GM20000 (cell line): ENCODE measurements at places on chromosomes 3 and 15.

GRCh38 chr3:185253645-185254410, at the start of gene EHHADH:
EHHADH (minus strand) TSS chr3:185254049; CDS start chr3:185254022, 27 bp downstream.
- peak; percentile 70 for DNase-seq

DNA sequence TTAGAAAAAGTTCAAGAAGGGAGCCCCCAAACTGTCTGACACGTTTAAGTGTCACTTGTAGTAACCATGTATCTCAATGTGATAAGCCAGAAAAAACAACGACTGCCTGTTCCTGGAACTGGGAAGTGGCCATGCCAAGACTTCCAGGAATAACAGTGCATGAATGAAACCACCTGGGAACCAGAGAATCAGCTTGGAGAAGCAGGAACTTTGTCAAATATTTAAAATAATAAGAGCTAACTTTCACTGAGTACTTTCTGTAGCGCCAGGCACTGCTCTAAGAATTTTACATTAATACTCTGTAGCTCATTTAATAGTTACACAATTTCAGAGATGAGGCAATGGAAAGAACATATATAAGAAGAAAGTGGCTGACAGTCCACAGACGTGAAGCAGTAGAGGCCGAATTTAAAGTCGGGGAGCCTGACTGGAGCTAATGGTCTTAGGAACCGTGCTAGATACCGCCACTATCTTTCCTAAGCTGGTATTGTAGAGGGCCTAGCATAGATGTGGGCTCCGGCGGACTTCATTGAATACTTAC, 876 bp downstream of the PLSCR1 start:
- no peak for DNase-seq

DNA sequence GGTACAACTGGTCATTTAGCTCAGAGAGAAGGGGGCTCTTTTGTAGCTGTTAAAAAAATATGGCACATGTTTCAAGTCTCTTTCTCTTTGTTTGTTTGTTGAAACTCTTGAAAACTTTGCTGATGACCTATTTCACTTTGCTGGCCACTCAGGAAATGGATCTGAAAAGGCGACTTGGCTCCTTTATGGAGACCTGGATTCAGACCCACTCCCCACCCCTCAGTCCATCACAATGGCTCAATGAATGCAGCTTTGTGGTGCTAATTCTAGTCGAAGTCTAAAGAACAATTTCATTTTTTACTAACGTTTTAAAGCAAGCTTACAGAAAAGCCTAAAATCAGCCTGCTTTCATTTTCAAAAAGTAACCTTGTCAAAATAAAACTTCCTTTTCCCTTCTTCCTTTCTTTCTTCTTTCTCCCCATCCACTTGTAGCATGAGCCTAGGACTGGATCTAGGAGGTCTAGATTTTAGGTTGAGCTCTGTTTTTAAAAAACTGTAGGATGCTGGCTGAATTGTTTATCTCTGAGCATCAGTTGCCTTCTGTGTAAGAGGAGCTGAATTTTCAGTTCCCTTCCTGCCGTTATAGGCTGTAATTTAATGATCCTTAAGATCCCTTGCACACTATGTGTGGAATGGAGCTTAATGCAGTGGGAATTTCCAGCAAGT, 165.5 kb upstream of the FEZF2 start:
- no peak for DNase-seq

- DNase-seq: no peak
Measured at GRCh38 chr3:129958755-129959154, 15.8 kb upstream of the TRH start.

DNA sequence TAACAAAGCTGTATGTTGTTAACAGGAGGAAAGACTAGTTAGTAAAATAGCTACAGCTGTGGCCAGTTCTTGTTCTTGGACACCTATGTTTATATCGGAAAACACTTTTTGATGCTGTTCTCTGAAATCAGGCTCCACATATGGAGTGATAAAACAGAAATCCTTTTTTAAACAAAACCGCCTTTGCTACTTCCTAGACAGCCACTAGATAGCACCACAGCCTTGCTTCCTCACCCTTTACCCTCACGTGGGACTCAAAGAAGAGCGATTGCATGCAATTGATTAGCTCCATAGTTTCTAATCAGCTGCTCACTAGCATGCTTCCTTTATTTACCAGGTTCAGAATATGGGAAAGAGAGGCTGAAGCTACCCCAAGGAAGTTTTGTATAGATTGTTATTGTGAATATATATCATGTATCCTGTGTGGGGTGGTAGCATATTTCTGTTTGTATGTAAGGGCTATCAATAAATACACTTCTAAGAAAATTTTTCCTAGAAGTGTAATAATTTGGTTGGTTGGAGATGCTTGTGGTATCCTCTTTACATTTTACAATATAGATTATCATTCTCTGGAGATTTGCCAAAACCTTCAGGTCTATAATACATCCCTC, 4.3 kb upstream of the MTFMT start:
- no peak for DNase-seq

- DNase-seq: no peak
Measured at GRCh38 chr3:49484471-49484870, 14.4 kb downstream of the DAG1 start.

- DNase-seq: no peak
Measured at GRCh38 chr3:107855710-107856109, 235.1 kb downstream of the CD47 start.

DNA sequence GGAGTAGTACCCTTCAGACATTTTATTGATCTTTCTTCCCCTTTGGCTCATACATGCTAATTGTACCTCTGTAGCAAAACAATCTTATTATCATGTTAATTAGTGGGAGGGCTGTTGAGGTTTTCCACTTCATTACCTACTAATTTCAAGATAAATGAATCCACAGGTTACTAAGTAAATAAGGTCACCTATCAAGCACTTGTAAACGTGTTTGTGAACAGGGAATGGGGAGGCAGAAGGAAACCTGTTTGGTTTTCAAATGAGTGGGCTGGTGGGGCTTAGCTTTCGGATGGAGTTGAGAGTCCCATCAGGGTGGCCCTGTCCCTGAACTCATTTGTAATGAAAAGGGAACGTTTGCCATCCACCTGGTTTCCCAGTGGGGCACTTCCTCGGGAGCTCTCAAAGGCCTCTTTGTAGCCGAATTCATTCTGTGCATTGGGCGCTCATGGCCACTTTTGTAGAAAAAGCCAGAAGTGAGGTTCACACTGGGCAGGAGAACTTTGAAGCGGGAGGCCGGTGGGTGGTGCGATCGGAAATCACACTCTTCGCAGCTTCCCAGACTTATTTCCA, 419.8 kb upstream of the NR2F2 start:
- DNase-seq: no peak

DNA sequence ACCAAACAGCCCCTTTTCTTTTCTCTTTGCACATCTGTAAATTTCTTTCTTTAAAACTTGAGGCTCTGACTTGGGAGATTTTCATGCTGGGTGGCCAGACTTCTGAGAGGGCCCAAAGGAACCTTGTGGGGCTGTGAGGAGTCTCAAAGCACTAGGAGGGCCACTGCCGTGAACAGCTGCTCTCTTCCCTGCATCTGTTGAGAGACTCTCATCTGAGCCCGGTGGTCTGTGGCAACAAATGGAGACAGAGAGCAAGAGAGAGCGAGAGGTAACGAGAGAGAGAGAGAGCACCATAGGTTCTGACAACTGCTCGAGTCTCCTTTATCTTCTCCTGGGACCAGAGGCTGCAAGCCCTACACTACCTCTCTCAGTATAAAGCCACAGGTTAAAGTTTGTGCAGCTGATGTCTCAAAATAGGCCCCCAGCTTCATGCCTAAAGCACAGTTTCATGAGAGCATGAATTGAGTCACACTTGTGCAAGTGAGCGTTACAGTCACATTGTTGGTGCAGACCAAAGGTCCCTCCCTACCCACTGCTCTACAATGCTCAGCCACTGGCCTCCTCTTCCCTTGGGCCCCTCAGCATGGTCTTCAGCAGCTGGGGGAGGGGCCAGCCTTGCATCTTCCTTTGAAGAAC, 60.7 kb downstream of the ZNF621 start:
- peak; percentile 10 for DNase-seq

- no peak for DNase-seq
Measured at GRCh38 chr3:114213292-114213626, 24.1 kb downstream of the ZNF80 start.

GRCh38 chr3:27653803-27654558, 68.1 kb downstream of the EOMES start:
- no peak for DNase-seq

GRCh38 chr3:49689046-49689907, at the start of the genes MST1 and RNF123:
MST1 (minus strand) TSS chr3:49689474; CDS start chr3:49688691, 783 bp downstream.
RNF123 (plus strand) TSS chr3:49689557; CDS start chr3:49691166, 1,609 bp downstream.
- peak; percentile 93 for DNase-seq

GRCh38 chr15:88393719-88394519, 73.3 kb downstream of the MRPL46 start:
- no peak for DNase-seq

DNA sequence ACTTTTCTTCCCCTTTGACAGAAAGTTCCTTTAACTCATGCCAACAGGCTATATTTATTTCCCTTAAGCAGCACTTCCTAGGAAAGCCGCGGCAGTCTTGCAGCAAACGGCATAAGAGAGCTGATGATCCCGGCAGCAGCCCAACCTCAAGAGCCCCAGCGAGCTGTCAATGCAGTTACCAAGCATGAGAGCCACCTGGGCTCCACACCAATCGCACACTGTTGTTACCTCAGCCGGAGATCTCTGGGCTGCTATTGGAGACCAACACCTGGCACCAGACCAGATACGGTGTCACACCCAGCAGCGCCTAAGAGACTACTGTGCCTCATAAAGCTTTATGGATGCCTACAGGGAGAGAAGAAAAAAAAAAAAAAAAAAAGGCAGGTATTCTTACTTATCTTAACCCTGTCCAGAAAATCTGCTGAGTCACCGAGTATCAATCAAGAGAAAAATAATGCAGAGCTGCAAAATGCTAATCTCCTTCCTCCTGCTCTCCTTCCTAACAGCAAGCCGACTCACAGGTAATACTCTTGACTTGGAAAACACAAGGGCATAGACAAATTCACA, 11.7 kb downstream of the ABCC5 start:
- DNase-seq: peak; percentile 59

GRCh38 chr3:50575372-50575771, 6.0 kb downstream of the HEMK1 start:
- DNase-seq: no peak

DNA sequence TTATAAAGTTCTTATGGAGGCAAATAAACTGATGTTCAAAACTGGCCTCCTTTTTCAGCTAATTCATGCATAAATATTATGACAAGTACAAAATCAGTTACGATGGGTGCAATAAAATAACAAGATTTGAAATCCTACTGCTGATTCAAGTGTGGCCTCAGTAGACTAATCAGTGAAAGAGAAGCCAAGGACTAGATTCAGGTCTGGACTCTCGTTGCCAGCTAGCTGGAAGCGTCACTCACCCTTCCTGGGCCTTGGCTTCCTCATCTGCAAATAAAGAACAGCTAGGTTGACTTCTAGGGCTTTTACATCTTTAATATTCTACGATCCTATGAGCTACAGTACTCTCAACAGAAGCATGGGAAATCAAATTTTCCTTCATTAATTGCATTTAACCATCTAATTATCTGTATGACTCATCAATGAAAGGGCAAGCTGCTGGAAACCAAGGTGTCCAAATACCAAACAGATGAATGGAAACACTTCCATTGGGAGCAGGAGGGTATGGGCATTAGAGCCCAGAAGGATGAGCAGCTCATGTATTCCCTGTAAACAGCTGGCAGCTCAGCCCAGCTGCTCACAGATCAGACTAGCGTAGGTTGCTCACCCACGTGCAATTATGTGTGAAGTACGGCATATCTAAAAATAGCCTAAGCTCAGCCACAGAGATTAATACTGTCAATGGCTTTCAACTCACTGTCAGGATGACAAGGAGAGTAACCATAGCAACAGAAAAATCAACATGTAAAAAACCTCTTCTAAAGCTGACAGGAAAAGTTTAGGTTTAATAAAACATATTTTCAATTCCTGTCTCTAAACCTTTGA, 294.8 kb downstream of the PLCL2 start:
- DNase-seq: peak; percentile 48

GRCh38 chr3:48877671-48878070, 21.0 kb downstream of the SLC25A20 start:
- DNase-seq: no peak

- no peak for DNase-seq
Measured at GRCh38 chr15:89864958-89865739, 28.6 kb downstream of the AP3S2 start.

DNA sequence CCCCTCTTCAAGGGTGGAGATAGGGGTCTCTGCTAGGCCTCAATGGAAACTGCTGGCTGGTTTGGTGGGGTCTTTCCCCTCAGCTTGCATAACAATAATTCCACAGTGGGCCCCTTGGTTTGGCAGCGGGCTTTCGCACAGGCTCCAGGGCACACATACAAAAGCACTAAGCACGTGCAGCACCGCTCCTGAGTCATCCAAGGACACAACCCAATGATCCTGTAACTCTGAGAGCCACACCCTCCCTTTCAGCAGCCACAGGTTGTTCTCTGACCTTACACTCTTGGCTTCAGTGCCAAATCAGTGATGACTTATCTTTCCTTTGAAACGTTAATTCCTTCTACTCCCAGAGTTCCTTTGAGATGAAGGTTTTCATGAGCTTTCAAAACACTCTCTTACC, 41.7 kb downstream of the DAPK2 start:
- no peak for DNase-seq

- no peak for DNase-seq
Measured at GRCh38 chr3:134667406-134667805, 16.6 kb upstream of the KY start.

- DNase-seq: no peak
Measured at GRCh38 chr3:34570916-34571705, 772.7 kb downstream of the PDCD6IP start.

DNA sequence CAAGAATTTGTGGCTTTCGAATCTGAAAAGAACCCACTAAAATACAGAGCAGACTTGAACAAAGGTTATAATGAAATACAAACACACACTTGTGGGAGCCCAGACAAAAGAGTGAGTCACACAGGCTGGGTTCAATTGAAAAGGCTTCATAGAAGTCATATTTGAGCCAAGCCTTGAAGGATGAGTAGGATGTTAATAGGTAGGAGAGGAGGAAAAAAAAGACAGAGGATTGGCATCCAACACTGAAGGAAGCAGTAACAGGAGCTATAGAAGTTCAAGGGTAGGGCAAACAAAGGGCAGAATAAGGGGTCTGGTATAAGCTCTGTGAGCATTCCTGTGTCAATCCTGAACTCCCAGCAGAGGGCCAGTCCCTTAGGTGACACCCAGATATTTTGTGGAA, 325.4 kb downstream of the FOXP1 start:
- no peak for DNase-seq

GRCh38 chr15:52164631-52165265, 26.4 kb downstream of the GNB5 start:
- DNase-seq: no peak

GRCh38 chr15:83475551-83475950, 28.4 kb downstream of the SH3GL3 start:
- no peak for DNase-seq

GRCh38 chr3:14154895-14155440, 23.4 kb downstream of the XPC start:
- DNase-seq: no peak
